ENCODE measurements at places on chromosomes 16 and 17.

DNA sequence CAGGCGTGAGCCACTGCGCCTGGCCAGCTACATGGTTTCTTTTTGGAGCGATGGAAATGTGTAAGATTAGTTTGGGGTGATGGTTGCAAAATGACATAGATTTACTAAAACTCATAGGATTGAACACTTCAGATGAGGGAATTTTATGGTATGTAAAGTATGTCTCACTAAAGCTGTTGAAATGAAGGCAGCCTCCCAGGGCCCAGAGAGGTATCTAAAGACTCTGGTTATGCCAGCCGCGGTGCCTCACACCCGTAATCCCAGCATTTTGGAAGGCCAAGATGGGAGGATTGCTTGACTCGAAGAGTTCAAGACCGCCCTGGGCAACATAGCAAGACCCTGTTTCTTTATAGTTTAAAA, 254.9 kb downstream of the PARN start:
- no peak for DNase-seq

- DNase-seq, result peak; percentile 55
Observed at GRCh38 chr16:83689385-83689831, 118.4 kb upstream of the HSBP1 start.

DNA sequence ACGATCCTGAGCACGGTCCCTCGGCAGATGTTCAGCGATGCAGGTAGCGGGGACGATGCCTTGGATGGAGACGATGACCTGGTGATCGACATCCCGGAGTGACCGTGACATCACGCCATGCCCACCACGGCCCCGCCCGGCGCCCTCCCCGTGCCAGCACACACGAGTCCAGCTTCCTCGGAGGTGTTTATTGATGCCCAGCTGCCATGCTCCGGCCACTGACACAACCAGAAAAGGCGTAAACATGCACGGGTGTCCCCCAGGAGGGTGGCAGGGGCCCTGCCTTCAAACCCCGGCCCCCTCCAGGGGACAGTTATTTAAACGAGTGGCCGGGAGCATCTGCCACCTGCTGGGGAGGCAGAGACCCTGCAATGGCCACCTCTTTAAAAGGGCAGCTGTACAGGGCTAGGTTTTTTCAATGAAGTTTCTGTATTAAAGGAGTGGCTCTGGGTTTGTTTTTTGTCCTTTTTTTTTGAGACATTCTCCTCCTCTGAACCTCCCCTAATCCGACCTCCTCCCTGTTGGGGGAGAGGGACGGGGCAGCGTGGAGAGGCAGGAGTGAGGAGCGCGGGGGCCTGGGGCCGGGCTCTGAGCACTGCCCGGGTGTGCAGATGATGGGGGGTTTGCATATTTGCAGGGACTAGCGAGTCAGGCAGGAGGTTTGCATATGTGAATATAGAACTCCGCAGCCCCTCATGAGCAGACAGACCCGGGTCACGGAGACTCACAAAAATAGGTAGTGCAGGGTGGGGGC, 5.3 kb downstream of the DOC2A start:
- peak; percentile 28 for DNase-seq

DNA sequence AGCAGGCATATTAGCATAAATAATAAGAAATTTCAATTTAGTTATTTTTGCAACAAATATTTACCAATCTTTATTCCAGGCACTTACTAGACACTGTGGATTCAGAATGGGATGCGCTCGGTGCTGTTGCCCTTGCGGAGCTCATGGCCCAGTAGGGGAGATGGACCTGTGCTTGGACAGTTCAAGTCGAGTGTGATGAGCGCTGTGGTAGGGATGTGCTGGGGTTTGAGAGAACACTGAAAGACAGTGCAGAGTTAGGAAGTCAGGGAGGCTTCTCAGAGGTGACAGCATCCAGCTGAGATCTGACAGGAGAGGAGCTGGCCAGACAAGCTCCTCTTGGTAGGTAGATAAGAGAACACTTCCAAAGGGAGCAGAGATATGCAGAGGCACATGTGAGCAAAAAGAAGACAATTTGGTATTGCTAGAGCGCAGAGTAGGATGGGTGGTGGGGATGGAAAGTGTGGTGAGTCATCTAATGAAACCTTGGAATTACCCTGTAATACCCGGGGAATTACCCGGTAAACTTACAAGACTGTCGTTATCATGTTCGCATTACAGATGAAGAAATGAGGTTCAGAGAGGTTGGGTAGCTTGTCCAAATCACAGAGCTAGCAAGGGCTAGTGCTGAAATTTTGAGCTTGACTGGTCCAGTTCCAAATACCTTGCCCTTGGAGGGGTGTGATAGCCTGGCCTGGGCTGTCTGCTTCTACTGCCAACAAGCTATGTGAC, 298.1 kb upstream of the N4BP1 start:
- no peak for DNase-seq

DNA sequence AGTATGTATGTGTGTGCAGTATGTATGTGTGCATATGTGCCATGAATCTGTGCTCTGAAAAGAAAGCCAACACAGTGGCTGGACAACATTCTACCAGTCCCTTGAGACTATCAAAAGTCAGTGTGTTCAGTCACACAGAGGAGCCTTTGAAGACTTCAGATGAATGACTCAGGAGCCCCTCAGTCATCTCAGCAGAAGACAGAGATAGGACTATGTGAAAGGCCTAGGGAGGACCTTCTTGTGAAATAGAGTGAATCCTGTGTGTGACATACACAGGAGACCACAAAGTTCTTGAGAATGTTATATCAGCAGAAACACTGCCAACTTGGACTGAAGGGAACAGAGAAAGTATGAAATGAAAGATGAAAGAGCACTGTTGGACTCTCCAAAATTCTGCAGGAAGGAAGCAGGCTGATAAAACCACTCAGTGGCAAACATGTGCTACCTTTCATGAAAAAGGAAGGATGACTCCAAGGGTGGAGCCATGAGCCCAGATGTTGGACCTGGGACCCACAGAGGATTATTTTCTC, 108.4 kb downstream of the METRNL start:
- DNase-seq, result peak; percentile 18

DNA sequence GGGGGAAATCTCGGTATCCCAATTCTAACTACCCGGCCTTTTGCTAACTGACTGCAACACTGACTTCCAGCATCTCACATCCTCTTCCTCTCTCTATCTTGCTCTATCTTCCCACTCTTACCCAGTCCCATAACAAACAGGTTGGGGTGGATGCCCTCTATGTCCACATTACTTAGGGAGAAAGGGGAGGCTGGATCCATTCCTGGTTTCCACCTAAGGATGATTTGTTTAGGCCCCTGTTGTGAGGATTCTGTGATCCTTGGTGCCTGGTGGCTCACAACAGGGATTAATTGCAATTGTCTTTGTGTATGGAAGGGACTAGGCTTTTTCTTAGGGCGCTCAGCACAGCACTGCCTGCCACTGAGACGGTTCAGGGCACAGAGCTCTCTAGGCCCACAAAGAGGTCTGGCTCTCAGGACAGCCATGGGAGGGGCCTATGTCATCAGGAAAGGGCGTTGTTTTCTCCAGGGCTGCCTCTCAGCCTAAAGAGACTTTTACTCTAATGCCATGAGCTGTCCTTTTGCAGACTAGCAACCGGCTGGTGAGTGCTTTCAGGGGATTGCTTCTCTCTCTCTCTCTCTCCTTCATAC, 612.1 kb upstream of the SALL1 start:
- no peak for DNase-seq

GRCh38 chr17:82138511-82138992, 40.5 kb upstream of the FASN start:
- no peak for DNase-seq

DNA sequence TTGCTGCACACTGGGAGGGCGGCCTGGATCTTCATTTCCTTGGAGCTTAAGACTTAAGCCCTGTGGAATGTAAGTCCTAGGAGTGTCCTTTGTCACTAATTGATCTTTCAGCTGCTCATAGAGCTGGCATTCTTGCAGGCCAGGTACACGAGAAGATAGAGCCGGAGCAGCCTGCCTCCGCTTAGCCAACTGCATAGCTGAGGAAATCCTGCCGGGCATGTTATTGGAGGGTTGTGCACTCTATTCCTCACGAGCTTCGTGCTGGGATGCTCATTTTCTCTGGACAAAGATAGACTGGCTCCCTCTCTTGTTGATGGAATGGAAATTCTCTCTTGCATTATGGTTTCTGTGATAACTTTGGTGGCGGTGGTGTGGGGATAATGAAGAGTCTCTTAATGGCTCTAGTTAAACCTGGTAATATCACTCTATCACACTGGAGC, 76.9 kb downstream of the RPA1 start:
- no peak for DNase-seq

GRCh38 chr17:51255673-51256072, 4.2 kb downstream of the MBTD1 start:
- DNase-seq, result no peak

GRCh38 chr17:49170216-49170615, 37.6 kb downstream of the B4GALNT2 start:
- DNase-seq, result no peak

GRCh38 chr16:5374184-5374583, 276.6 kb upstream of the EEF2KMT start:
- DNase-seq, result no peak

DNA sequence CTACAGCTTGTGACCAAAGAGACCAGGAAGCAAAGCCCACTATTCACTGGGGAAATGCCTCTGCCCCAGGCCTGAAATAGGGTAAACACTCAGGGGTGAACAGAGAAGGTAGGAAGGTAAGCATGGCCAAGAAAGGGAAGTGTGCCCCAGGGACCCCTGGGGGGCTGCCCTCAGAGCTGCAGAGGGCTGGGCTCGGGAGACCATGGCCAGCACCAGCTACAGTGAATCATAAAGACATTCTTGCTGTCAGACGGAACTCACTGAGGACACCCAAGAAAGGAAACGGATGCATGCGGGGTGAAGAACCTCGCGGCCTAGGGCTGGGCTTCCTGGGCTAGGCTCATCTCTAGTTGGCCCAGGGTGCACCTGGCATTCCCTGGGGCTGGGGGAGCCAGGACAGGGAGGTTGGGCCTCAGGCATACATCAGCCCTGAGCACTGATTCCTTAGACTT, 9.6 kb downstream of the HIC1 start:
- no peak for DNase-seq

DNA sequence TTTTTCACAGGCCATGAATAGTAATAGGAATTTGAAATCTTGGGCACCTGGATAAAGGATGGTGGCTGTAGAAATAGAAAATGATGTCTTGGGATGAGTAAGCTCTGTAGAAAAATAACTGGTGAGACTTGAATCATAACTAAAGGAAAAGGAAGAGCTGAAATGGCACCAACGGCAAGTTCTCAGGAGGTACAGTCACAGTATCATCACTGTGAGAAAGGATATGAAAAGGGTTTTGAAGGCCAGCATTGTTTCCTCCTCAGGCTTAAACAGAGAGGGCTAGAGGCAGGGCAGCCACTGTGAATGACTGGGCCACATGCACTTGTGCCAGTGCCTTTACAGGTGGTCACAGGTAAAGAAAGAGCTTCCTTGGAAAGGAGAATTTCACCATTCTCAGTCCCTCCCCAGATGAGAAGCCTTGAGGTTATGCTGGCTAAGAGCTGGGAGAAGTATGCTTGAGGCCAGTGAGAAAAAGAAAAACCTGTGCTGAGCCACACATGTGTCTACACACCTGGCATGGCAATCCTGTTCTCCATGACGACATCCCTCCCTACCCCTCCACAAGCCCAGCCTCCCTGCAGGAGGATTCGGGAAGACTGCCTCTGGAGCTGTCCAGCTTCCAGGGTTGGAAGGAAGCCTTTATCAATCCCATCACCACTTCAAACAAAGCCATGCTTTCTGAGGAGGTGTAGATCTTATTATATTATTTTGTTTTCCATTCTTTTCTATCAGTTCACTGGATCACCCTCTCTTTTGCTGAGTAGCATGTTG, 3.8 kb upstream of the ANKFN1 start:
- DNase-seq, result no peak

DNA sequence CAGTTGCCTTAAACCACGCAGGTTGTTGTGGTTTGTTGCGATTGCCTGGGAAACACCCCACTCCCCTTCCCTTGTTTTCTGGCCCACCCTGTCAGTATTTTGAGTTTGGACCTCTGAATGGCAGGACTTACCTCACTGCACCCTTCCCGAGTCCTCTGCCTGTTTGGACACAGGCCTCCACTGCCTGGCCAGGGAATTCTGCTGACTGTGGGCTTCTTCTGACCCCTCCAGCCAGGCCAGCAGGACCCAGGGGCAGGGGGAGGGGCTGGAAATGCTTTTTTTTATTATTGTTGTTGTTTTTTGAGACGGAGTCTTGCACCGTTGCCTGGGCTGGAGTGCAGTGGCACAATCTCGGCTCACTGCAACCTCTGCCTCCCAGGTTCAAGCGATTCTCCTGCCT, 4.2 kb upstream of the MGAT5B start:
- DNase-seq, result no peak

GRCh38 chr17:72642720-72643119, 449.8 kb downstream of the SLC39A11 start:
- no peak for DNase-seq

- no peak for DNase-seq
Observed at GRCh38 chr17:83091257-83092141, 12.1 kb downstream of the METRNL start.

DNA sequence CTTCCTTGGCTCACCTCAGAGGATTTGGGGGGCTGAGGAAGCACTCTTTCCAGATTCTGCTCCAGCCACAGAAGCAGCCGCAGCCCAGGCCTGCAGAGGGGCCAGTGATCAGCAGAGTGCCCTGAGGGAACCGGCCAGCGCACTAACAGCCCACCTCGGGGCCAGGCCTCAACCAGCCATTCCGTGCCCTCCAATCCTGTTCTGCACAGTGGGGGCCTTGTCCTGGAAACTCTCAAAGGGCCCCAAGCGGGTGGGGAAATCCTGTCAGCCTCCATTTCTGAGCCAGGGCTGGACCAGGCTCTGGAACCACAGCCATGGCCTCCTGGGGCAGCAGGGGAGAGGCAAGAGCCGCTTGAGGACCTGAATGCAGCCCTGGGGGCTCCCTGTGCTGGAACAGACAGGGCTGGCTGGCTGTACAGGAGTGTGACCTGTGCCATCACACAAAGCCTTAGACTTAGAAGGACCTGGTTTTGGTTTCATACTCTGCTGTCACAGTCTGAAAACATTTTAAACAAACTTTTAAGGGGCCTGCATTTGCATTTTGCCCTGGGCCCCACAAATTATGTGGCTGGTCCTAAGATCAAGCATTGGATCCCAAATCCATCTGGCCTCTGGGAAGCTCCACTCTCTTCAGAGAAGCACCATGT, 10.0 kb downstream of the CNGB1 start:
- no peak for DNase-seq

GRCh38 chr17:82547981-82548380, 28.4 kb downstream of the FOXK2 start:
- no peak for DNase-seq

DNA sequence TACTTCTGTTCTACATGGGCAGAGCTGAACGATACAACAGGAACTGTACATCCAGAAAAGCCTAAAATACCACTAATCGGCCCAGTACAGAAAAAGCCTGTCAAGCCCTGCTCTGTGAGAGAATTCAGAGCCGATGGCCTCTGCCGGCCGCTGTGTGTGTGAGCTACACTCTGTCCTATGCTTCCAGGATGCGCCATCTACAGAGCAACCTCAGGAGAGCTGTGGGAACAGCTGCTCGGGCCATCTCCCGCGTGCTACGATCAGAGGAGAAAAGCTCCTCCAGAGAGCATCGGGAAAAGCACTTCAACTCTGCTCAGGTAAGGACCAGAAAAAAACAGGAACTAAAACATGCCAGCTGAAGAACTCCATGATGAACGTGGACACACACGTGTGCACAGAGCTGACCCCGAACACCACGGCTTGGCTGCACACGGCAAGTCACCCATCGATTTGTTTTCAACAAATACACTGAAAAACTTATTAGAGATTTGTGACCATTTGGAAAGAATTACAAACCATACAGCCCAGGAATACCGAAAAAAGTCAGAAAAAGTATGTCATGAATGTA, 115.9 kb downstream of the ANKRD11 start:
- no peak for DNase-seq

Data from activated CD4-positive, alpha-beta T cell treated with anti-CD3 and anti-CD28 coated beads, Interleukin-2, Interleukin-4, amounts not matched to agents 100 ng/mL and 50 ng/mL, durations not matched to agents 16 hours and 8 hours (primary cell).